ENCODE measurements at places on chromosomes 16 and 17. TPM values are rescaled to one million over a fixed set of nuclear protein-coding genes. Genes with fewer than 3 reads are reported as not detected.
A peak's percentile ranks its signal among the peaks of the same experiment; 100 is the strongest.

GRCh38 chr17:75637143-75637538 lies 3.9 kb downstream of the SMIM5 start:
- peak; percentile 88 for DNase-seq

The DOC2B gene
- 3.9 TPM for total RNA-seq

GRCh38 chr16:56988948-56989945 lies at the start of gene NLRC5:
Gene NLRC5, plus strand, starts transcription at chr16:56989557. Its CDS starts 31,156 bp downstream, at chr16:57020713.
- peak; percentile 91 for DNase-seq

The CCDC200 gene
- total RNA-seq = not detected

- no peak for DNase-seq
These were observed 521 bp upstream of the G6PC3 start for GRCh38 chr17:44069974-44070454.

The KRTAP4-5 gene
- not detected for total RNA-seq

DNA sequence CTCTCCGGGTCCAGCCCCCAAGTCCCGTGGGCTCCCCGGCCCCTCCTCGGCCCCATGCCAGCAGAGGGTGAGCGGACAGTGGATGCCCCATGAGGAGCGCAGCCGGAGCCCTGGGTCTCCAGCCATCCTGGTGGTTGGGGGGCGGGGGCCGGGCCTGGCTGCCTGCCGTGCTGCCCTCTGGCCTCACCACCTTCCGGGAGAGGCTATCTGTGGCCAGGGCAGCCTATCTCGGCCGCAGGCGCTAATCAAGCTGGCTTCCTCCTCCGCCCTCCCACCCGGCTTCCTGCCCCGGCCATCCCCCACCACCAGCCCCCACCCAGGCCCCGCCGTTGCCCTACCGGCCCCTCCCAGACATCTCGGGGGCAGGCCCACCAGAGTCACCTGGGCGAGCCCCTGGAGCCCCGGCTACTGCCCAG lies 46.8 kb downstream of the ZFPM1 start:
- peak; percentile 55 for DNase-seq

GRCh38 chr17:72077326-72077960 lies 43.4 kb upstream of the SOX9 start:
- no peak for DNase-seq

DNA sequence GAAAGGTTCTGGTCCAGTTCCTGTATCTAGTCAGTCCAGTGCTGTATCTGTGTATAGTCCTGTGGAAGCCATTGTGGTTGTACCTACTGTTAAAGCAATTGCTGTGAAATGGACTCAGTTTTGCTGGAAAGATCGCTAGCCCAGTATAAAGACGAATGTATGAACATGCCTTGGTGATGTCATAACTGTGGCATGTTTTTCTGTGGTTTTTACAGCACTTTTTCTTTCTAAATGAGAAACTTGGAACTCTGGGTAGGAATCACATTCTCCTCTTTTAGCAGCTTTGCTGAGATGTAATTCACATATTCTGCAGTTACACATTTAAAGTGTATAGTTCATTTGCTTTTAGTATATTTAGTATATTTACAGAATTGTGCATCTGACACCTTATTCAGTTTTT lies 58.1 kb downstream of the MAP2K4 start:
- no peak for DNase-seq

DNA sequence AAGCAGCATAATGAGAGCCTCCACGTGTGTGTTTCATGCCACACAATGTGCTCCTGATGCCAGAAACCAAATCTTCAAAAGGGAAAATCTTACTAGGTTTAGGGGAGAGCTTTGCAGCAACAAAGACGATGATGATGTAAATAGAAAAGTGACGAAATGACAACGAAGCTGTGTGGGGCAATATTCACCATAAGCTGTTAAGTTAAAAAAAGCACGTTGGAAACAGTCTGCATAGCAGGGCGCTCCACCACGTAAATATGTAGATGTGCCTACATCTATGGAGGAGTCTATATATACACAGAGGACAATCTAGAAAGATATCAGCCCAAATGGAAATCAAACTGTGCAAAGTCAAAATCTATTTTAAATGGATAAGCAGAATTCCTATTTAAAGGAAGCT lies 61.0 kb downstream of the RPH3AL start:
- no peak for DNase-seq

DNA sequence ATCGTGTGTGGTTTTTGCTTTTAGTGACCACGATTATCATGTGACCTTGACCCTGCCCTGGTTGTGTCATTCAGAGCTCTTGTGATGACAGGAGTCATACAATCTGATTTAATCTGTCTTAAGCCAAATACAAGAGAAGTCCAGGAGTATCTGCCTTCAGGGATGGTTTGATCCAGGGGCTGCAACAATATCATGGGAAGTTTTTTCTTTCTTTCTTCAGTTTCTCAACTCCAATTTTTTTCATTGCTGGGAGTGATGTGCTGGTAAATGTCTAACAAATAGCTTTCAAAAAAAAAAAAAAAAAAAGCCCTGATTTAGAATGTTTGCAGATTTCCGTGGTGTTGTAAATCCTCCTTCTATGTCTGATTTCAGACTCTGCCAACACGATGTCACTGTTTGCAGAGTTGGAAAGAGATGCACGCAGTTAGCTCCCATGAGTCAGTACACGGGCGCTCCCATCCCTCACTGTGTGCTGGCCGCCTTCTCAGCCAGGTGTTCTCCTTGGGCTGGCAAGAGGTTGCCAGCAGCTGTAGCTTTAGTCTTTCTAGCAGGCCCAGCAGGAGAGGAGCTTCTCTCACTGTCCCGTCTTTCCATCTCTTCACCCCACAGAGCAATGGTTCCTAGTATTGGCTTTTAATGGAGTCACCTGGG lies 229.7 kb downstream of the SNX29 start:
- no peak for DNase-seq

- no peak for DNase-seq
These were observed 4.2 kb upstream of the GFOD2 start for GRCh38 chr16:67723151-67723910.

GRCh38 chr16:30075503-30076275 lies at the start of gene PPP4C:
Gene PPP4C, plus strand, starts transcription at chr16:30075994. Its CDS starts 384 bp downstream, at chr16:30076378.
- peak; percentile 95 for DNase-seq

GRCh38 chr17:29156781-29157180 lies 23.4 kb downstream of the MYO18A start:
- no peak for DNase-seq

DNA sequence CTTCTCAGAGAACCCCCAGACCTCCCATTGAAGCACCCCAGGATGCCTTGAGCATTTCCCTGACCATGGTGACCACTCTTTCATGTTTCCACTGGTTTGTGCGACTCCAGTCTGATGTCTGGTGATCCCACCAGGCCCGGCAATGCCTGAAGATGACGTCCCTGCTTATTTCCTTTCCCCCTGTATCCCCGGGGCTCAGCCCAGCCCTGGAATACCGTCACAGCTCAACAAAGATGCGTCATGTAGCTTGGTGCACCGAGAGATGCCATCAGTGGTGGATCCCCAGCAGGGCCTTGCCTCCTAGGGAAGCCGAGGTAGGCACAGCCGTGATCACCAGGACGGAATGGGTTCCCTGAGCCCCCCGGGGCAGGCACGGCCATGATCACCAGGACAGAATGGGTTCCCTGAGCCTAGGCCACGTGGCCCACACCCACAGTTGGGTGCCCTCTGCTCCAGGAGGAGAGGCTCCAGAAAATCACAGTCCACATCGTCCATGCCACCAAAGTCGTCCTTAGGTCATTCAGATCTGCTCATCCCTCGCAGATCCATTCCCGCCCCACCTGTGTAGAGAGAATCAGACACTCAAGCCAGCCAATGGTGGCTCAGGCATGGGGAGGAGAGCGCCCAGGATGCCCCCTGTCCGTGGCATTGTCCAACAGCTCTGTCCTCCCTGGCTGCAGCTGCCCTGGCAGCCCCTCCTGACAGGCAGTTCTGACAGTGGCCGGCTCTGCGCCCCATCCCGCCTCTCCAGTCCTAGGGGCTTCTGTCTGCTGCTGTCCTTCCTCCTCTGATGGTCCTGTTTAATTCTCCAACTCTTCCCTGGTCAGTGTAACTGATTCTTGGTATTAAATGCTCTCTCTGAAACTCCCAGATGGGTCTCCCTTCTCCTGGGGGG lies 261.1 kb downstream of the RBFOX3 start:
- no peak for DNase-seq

Measured in left ventricle myocardium superior (tissue), 1 donor.